ENCODE measurements at places on chromosomes 16 and 17.

DNA sequence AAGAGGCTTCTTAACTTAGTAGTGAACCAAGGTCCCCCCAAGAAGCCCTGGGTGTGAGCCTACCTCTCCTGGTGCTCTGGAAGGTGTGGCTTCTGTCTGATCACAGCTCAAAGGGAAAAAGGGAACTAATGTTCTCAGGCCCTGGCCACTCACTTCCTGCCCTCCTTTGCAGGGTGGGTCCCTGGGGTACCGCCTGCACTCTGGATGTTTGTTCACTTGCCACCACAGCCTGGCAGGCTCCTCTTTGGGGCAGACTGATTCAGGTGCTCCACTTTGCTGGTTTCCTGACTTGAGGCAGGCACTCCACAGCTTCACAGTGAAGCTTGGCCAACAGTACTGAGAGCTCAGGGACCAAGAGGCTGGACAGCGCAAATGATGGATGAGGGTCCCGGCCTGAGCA lies 5.9 kb upstream of the MYO15A start:
- no peak for DNase-seq

GRCh38 chr17:50209472-50210239 lies 8.2 kb upstream of the COL1A1 start:
- peak; percentile 100 for DNase-seq

GRCh38 chr17:48545022-48545375 lies at the start of gene HOXB2:
HOXB2 (minus strand) TSS chr17:48545109; CDS start chr17:48544911, 198 bp downstream.
- peak; percentile 77 for DNase-seq

DNA sequence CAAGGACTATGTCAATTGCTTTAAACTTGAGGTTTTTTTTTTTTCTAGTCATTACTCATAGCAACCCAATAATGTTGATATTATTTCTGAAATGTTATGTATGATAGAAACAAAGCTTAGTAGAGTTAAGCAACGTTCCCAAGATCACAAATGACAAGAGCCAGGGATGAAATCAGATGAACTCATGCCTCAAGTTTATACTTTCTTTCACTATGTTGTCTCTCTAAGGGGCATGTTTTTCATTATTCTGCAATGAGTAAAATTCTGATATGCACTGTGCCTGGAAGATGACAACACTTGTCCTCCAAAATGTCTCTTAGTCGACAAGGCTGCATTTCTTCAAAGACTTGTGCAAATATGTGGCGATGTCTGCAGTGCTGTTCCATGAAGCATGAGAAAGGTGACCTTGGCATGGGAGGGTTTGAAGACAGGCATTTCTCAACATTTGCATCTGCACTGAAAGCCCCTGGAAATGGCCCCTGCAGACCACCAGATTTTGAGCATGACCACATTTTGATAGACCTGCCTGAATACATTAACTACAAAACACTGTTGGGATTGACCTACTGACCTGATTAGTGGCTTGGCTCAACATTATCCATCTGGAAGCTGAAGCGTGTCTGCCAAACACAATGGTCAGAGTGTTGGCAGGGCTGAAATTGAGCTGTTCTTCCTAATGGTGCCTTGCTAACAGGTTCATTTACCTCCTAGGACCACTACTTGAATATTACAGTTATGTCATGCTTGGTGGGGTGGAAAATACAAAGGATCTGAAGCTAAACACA lies 1027.5 kb downstream of the CDH11 start:
- DNase-seq: peak; percentile 29

- DNase-seq: peak; percentile 70
These were observed 7.5 kb downstream of the EPOP start for GRCh38 chr17:38667099-38667786.

DNA sequence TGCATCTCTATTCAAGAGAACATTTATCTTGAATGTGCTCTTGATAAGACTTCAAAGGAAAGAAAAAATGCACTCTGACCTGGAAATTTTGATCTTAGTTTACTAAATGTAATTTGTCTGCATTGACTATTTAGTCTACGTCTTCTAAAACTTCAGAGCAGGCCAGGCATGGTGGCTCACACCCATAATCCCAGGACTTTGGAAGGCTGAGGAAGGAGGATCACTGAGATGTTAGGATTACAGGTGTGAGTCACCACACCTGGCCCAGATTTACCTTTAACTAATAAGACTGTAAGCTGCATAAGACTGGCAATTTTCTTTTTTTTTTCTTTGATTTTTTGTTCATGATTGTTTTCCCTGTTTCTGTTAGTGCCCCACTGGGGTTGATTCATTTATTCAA lies 18.8 kb upstream of the CIITA start:
- no peak for DNase-seq

DNA sequence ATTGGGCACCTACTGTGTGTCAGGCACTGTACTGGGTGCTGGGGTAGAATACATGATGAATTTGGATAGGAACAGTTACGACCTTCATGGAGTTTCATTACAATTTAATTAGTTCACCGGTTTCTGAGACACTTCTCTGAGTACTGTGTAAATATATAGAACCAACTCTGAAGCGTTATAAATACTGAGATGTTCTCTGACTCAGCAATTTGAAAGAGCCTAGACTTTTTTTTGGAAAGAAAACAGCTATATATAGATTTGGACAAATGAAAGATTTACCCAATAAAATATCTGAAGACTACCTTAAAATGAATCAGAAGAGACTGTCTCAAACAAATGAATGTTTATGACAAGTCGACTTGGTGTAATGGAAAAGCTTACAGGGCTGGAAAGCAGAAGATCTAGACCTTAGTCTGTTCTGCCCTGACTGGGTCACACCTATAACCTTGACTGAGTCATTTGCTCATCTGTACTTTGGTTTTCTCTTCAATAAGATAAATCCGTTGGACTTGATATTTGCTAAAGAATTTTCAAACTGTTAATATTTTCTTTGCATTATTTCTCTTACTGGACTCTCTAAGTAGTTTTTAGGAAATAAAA lies 4.6 kb upstream of the GAN start:
- DNase-seq: no peak

DNA sequence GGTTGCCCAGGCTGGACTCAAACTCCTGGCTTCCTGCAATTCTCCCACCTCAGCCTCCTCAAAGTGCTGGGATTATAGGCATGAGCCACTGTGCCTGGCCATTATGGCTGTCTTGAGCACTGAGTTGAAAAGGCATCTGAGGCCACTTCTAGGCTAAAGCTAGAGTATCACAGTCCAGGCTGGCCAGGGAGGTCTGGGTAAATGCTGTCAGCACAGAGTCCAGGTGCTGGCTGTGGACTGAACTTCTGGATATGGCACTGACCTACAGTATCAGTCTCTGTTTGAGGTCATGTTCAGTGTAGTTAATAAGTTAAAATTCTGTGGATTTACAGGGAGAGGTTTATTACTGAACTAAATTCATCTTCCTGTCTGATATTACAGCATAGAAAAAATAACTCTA lies 222.5 kb upstream of the TOM1L1 start:
- no peak for DNase-seq

- DNase-seq: peak; percentile 44
These were observed 418.4 kb upstream of the PMFBP1 start for GRCh38 chr16:72590151-72590937.

DNA sequence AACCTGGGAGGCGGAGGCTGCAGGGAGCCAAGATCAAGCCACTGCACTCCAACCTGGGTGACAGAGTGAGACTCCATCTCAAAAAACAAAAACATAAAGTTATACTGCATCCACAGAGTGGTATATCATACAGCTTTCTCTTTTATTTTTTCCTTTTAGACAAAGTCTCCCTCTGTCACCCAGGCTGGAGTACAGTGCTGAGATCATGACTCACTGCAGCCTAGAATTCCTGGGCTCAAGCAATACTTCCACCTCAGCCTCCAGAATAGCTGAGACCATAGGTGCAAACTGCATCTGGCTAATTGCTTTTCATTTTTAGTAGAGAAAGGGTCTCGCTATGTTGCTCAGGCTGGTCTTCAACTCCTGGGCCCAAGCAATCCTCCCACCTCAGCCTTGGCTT lies 10.0 kb upstream of the COPRS start:
- DNase-seq: peak; percentile 26

Measured in IMR-90 (cell line).